ENCODE measurements at places on chromosomes 1 and 21.

GRCh38 chr1:27331426-27331825 lies 9.5 kb downstream of the TMEM222 start:
- DNase-seq = no peak

DNA sequence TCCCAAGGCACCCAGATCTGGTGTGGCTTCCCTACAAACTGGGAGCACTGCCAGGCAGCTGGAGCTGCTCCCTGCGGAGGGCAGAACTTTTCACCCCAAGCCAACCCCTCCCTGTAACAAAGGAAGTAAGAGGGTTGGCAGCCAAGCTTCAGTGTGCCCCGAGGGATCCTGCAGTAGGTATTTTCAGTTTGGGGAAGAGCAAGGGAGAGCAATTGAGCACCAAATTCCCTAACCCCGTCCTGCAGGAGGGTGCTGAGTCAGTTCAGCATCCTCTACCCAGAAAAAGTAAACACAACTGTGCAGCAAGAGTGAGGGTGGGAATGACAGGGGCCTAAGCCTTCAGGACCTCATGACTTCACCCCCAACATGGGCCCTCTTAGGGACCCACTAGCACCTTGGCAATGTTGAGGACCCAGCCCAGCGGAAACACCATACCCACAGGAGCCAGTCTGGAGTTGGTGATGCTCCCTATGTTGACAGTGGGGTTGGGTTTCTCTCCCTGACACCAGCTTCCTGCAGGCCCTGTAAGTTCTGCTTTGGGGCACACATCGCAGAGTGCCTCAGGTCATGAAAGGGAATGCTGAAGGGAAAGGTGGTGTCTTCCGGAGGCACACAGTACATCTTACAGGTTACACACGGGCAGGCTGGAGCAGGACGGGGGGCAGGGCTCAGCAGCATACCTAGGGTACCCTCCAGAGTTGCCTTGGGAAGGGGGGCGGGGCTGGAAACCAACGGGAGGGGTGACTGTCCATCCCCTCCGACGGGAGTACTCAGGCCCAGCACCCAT lies 14.8 kb downstream of the SH3BP5L start:
- DNase-seq = no peak

DNA sequence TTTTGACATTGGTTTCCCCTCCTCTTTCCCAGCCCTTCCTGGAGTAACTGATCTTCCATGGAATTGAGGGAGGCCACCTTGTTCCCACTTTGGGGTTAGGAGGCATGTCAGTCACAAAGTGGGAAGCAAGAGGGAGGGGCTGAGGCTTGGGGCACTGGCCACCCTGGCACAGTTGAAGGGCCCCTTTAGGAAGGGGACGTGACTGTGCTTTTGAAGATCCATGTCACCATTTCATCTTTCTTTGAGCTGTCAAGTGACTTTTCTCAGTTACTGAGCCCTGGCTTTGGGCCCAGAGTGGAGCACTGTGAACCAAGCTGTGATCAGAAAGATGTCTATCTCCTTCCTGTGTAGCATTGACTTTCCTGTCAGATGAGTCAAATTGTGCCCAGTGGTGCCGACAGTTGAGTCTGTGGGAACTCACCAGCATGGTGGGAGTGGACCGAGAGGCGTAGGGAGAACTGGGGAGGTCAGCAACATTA lies 38.5 kb upstream of the TDRD10 start:
- DNase-seq = peak; percentile 84

- no peak for DNase-seq
Measured at GRCh38 chr1:89994231-89994804, 592 bp upstream of the ZNF326 start.

DNA sequence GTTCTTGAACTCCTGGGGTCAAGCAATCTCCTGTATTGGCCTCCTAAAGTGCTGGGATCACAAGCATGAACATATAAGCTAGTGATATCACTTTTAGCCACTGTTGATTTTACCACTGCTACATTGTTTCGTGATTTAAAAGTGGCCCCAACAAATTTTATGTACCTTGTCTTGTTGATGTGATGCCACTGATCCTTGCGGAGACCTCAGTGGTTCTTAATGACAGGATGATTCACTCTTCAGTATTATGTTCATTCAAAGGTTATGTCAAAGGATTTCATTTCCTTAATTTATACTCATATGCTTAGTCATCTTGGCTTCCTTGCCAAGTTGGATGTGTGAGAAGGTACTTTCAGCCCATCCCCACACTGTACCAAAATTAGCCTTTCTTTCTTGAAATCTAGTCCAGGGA lies 12.1 kb downstream of the PRKACB start:
- DNase-seq = peak; percentile 33

- no peak for DNase-seq
Measured at GRCh38 chr1:241842565-241842964, 5.4 kb upstream of the EXO1 start.

GRCh38 chr1:111690306-111690617 lies 48.9 kb downstream of the INKA2 start:
- DNase-seq = no peak

DNA sequence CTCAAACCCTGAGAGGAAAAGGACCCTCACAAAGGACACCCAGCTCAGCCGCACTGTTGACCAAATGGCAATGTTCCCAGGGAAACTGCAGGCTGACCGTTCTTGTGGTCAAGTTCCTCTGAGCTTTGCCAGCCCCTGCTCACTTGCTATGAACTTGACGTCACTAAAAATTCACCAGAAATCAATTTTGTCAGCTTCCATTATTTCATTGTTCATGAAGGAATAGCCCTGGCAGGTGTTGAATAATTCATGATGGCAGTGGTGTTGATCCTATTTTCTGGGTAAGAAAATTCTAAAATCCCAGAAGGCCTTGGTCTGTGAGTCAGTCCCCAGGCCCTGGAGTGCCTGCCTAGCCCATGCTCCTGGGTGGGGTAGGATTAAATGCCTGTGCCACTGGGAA lies 318.9 kb downstream of the ZNF326 start:
- no peak for DNase-seq

- DNase-seq = no peak
Measured at GRCh38 chr1:25725482-25725881, 74.5 kb upstream of the SELENON start.

- DNase-seq = no peak
Measured at GRCh38 chr1:93608187-93609109, 73.2 kb downstream of the BCAR3 start.

DNA sequence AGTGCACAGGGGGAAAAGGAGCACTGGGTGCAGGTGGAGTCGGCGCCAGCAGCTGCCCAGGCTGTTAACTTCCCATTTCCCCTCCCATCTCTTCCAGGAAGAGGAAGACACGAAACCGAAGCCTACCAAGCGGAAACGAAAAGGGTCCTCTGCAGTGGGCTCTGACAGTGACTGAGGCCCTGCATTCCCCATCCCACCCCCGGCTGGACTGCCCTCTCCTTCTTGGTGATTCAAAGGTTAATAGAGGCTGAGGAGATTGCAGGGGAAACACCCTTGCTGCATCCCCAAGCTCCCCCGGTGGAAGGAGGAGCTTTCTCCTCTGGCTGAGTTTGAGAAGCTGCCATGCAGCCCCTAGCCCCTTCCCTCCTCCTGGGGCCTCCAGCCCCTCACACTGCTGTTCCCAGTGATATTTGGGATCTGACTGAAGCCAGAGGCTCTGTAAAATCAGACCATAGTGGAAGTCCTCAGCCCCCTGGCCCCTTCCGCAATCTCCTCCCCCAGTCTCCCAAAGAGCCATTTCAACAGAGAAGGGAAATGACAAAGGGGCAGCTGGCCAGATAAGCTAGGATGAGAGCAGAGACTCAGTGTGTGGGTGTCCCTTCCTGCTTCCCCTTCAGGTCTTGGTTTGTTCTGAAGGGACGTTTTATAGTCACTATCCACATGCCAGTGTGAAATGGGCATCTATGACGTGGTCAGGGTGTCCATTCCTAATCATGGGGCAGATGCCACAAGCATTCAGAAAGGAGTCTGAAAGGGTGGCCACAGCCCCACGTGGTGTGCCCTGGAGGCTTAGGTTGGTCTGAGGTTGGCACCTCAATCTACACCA lies 1.9 kb upstream of the SLC27A3 start:
- DNase-seq = peak; percentile 94

GRCh38 chr1:111454859-111455641 lies 5.8 kb downstream of the ATP5PB start:
- DNase-seq = no peak

- DNase-seq = no peak
Measured at GRCh38 chr1:15355968-15356625, 53.6 kb upstream of the EFHD2 start.

GRCh38 chr1:81392526-81393226 lies 408.1 kb upstream of the ADGRL2 start:
- no peak for DNase-seq

DNA sequence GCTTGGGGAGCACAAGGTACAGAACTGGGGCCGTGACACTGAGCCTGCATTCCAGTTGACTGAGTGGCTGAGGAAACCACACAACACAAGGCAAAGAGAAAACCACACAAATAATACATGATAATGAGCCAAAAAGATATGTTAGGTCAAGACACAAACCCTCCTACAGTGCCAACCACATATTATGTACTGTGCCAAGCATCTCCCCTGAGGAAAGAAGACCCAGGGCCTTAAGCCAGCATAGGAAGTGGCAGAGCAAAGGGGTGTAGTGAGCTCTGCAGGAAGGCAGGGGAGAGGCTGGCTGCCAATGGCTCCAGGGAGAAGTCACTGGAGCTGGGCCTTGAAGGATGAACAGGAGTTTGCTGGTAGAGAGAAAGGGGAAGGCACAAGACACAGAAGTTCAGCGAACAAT lies 28.2 kb downstream of the CTNNBIP1 start:
- no peak for DNase-seq

DNA sequence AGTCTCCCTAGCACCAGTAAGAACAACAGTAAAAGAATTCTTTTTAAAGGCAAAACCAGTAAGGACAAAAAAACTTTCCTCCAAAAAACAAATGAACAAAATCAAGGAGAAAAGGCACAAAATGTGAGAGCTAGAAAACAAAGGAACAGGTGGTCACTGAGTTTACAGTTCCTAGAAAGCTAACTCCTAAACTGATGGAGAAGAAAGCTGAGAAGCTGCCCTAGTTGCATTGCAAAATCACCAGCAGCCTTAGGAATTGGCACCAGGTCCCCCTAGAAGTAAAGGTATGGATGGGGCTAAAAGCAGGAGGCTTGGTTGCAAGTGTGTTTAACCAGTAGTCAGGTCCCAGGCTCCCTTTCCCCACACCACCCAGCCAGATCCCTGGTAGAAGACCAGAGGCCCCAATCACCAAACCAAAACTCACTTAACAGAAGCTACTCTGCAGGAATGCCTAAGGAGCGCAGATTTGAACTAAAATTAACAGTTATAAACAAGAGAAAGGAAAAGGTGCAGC lies 47.6 kb downstream of the RAB3GAP2 start:
- DNase-seq = no peak

DNA sequence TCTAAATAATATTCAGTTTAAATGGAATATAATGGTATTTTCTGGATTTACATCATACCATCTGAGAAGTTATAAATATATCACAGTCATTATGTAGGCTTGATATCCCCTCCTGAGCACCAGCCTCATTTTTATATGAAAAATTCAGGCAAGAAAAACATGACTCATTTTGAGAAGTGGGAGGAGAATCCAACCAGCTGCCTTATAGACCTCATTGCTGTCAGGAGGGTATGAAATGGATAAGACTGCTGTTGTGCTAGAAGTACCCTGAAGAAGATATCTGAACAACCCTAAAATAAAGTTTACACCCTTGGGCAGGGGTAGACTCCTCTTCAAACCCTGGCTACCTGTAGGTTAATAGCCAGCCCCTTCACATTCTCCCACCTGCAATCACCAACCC lies 8.8 kb downstream of the GIPC2 start:
- DNase-seq = no peak

- DNase-seq = no peak
Measured at GRCh38 chr1:154115180-154115579, 39.7 kb downstream of the NUP210L start.

DNA sequence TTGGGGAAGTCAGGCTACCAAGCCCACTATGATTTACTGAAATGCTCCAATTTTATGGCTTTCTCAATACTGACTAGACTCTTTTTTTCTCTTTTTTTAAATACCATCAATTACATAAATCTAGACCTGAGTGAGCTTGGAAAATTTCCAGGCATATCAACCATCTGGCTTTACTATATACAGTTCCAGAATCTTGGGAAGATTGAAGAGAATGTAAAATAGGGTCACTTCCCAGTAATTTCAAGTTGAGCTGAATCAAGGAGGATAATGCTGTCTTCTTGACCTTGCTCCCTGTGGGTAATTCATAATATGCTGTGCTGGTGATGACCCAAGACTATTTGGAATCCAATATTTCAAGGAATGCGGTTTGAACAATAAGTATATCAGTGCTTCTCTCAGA lies 108.1 kb downstream of the MAP3K21 start:
- no peak for DNase-seq

- no peak for DNase-seq
Measured at GRCh38 chr21:33870768-33871167, 44.8 kb downstream of the ATP5PO start.

DNA sequence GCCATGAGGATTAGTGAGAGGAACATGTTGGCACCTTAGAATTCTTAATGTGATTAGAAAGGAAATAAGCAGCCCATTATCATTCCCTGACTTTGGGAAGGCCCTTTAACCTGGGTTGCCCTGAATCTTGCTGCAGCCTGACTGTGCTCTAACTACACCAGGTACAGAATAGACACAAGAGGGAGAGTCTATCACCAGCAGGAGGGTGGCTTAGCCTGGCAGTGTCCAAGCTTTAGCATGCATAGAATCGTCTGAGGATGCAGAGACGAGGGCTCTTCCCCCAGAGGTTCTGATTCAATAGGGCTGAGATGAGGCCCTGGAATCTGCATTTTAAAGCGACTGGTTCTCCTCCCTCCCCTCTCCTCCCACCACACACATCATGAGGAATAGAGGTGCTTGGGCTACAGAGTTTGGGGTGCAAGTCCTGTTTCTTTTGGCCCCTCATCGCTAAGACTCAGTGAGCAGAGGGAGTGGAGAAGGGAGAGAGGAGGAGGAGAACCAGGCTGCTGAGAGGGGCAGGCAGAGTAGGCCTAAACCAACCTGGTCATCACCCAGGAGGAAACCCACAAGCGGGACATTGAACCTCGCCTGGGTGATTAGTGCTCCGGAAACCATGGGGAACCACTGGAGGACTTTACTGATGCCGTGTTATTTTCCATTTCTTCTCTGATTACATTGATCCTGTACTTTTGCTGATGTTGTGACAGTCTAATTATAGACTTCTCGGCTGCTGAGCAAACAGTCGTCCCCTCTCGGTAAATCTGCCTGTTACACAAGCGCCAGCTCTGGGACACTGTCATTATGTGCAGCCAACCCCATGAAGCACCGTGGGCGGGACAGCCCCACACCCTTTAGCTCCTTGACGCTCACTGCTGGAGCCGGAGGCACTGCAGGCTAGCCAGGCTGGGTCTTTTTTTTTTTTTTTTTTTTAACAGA lies 6.3 kb upstream of the TENT5C start:
- DNase-seq = no peak

Data from suppressor macrophage treated with lipopolysaccharide for 1 hour (primary cell).